Neural crest cell (in vitro differentiated cells): ENCODE measurements at places on chromosomes 6 and 20.

DNA sequence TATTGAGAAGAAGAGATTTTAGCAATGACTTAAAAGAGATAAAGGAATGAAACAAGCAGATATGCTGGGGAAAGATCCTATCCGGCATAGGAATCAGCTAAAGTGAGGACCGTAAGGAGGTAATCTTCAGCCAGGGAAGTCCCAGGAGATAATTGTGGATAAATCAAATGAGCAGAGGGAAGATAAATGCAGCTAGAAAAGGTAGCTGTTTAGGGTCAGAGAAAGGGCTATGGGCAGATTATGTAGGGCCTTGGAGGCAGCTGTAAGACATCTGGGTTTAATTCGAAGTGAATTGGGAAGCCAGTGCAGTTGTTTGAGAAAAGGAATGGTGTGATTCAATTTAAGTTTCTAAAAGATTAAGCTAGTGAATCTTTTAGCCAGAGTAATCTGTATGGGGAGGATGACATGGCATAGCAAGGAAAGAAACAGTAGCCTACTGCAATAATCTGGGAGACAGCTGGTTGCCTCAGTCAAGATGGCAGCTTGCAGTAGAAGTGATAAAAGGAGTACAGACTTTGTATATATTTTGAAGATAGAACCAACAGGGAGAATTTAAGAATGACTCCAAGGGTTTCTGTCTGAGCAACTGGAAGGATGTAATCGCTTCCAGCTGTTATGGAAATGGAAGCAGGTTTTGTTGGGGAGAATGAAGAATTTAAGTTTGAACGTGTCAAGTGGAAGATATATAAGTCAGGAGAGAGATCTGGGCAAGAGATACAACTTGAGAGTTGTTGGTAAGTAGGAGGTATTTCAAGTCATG lies 552.3 kb upstream of the FLRT3 start:
- DNase-seq: no peak
- no peak overlapping the region for H3K27ac ChIP-seq
- no peak overlapping the region for H3K4me3 ChIP-seq
- peaks cover 2% of the 10 kb centered on the region for H3K36me3 ChIP-seq
- no peaks in the 10 kb centered on the region for H3K27me3 ChIP-seq

DNA sequence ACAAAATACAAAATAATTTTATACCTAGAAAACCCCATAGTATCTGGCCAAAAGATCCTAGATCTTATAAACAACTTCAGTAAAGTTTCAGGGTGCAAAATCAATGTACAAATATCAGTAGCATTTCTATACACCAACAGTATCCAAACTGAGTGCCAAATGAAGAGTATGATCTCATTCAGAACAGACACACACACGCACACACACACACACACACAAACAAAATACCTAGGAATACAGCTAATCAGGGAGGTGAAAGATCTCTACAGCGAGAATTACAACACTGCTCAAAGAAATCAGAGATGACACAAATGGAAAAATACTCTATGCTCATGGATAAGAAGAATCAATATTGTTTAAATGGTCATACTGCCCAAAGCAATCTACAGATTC lies 49.2 kb downstream of the TOMM6 start:
- H3K27me3 ChIP-seq: no peaks in the 10 kb centered on the region
- no peak overlapping the region for H3K4me3 ChIP-seq
- peaks cover 14% of the 10 kb centered on the region for H3K36me3 ChIP-seq
- H3K27ac ChIP-seq: no peak overlapping the region
- DNase-seq: no peak

- no peaks in the 10 kb centered on the region for H3K36me3 ChIP-seq
- no peaks in the 10 kb centered on the region for H3K27me3 ChIP-seq
- H3K4me3 ChIP-seq: no peak overlapping the region
- no peaks in the 10 kb centered on the region for H3K4me1 ChIP-seq
- no peak overlapping the region for H3K27ac ChIP-seq
- no peak for DNase-seq
Measured at GRCh38 chr6:124482071-124482491, 480.2 kb upstream of the RNF217 start.

DNA sequence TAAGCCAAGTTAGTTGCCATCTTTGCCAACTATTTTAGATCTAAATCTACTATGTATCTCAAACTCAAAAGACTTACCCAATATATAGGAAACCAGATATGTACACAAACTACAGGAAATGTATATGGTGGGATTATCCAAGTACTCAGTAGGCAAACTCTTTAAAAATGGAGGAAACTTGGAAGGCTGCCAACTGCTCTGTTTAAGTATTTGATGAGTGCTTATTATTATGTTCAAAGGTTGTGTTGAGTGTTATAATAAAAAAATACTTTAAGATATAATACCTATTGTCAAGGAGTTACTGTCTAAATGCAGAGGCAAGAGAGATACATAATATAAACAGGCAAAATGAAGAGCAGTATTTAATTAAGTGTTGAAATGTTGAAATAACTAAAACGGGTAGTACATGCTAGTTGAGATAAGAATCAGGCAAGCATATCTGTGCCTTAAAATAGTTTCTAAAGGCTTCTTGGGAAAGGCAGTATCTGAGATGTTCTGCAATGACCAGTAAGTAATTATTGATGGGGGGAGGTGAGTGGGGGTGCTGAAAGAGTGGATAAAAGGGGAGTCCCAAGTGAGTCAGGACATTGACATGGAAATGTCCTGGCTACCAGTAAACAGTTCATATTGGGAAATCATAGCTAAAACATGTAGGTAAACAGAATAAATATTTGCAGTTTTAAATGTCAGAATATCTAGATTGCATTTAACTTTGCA lies 6.5 kb upstream of the DST start:
- DNase-seq: no peak
- H3K4me1 ChIP-seq: peaks cover 10% of the 10 kb centered on the region
- H3K36me3 ChIP-seq: peaks cover 2% of the 10 kb centered on the region

- DNase-seq: no peak
- H3K27me3 ChIP-seq: no peaks in the 10 kb centered on the region
- no peak overlapping the region for H3K27ac ChIP-seq
- H3K4me3 ChIP-seq: no peak overlapping the region
Measured at GRCh38 chr6:35557239-35557638, 44.5 kb upstream of the TULP1 start.

DNA sequence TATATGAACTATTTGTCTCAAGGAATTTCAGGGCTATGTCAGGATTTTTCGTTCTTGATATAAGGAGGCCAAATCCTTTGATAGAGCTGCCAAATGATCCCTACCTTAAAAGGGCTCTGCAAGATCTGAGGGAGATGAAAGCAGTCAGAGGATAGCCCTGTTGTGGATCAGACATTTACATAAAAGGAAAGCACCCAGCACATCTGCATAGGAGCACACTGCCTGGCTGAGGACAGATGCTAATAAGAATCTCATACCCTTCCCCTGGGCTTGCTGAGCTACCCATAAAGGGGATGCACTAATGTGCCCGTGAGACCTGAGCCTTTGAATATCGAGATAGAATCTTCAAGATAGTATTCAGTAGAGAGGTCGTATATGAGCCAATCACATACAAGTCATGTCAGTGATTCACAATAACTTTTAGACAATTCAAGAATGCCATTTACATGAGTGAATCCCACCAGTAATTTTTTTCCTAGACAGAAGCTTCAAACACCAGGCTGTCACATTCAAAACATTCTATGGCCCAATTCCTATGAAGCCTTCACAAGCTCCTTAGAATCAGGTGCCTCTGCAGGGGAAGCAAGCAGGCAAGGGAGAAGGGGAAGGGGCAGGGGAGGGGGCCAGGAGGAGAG lies 71.1 kb downstream of the STMND1 start:
- H3K27me3 ChIP-seq: no peaks in the 10 kb centered on the region
- peaks cover 1% of the 10 kb centered on the region for H3K4me1 ChIP-seq
- H3K36me3 ChIP-seq: no peaks in the 10 kb centered on the region

- no peak overlapping the region for H3K27ac ChIP-seq
- peaks cover 8% of the 10 kb centered on the region for H3K36me3 ChIP-seq
- peaks cover 3% of the 10 kb centered on the region for H3K4me1 ChIP-seq
- H3K4me3 ChIP-seq: no peak overlapping the region
- no peaks in the 10 kb centered on the region for H3K27me3 ChIP-seq
Measured at GRCh38 chr20:35947489-35947888, 6.8 kb downstream of the SCAND1 start.

DNA sequence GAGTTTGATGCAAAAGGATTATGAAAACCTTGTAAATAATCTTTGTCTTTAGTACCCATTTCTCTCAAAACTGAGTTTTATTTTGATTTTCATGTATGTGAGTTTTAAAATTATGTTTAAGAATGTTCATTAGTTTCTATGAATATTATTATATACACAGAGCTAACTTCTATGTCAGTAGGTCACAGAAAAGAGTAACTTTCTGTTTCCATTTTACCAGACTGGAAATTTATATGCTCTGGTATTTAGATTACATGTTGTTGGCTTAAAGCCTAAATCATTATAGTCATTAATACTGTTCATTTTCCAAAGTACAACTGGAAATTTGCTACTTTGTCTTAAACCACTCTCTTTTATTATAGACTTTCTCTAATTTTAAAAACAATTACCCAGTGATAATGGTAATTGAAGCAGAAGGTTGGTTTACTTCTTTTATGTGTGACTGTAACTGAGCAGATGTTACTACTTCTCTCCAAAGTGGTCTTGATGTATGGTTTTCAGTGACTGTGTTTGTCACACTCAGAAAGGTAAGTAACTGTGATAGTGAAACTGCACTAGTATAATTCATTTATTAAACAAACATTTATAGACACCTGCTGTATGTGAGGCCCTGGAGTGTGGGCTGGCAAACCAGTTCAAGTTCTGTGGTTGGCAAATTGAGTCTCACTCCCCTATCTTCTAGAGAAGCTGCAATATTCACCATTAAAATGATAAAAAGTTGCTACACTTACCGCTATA lies 13.2 kb downstream of the CRYBG1 start:
- DNase-seq: no peak
- no peak overlapping the region for H3K4me3 ChIP-seq

DNA sequence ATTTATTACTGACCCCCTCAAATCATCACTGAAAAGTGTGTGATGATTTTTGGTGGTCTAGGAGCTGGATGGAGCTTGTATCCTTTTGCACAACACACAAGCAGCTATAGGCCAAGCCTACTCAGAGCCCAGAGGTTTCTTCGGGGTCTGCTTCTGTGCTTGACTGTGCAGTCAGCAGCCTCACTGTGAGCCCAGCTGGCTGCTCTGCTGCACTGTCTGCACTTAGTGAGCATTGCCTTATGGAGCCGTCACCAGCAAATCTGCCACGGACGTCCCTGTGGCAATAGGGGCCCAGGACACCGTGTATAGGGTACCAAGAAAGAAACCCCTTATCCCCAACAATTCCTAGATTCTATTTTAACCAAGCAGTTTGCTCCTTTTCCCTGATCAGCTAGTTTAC lies 38.6 kb upstream of the GMPR start:
- peaks cover 66% of the 10 kb centered on the region for H3K27me3 ChIP-seq
- H3K27ac ChIP-seq: no peak overlapping the region
- peaks cover 35% of the 10 kb centered on the region for H3K4me1 ChIP-seq
- no peak overlapping the region for H3K4me3 ChIP-seq

DNA sequence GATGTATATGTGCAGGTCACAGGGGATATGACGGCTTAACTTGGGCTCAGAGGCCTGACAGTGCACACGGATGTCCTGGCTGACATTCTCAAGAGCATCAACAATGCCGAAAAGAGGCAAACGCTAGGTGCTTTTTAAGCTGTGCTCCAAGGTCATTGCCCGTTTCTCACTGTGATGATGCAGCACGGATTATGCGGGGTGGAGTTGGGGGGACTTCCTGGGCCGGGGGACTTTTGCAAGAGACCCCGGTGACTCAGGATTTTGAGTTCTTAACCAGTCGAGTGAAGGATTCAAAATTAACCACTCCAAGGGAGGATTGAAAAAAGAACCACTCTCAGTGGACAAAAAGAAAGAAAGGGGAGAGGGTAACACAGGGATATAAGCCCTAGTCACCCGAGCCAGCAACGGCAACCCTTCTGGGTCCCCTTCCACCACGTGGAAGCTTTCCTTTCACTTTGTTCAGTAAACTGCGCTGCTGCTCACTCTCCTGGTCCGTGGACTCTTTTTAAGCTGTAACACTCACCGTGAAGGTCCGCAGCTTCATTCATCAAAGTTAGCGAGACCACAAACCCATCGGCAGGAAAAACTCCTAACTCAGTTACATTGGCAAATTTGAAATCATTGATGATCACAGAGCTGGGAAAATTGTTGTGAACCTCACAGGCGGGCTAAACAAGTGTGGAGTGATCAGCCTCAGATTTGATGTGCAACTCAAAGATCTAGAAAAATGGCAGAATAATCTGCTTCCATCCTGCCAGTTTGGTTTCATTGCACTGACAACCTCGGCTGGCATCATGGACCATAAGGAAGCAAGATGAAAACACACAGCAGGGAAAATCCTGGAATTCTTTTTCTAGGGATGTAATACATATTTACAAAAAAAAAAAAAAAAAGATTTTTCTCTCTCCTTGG lies 199.3 kb downstream of the ARID1B start:
- no peaks in the 10 kb centered on the region for H3K27me3 ChIP-seq
- peaks cover 53% of the 10 kb centered on the region for H3K4me1 ChIP-seq
- no peak overlapping the region for H3K4me3 ChIP-seq
- peaks cover 3% of the 10 kb centered on the region for H3K36me3 ChIP-seq

GRCh38 chr6:53492860-53493634 lies 51.9 kb downstream of the GCLC start:
- H3K4me3 ChIP-seq: no peak overlapping the region
- peaks cover 1% of the 10 kb centered on the region for H3K36me3 ChIP-seq
- H3K27me3 ChIP-seq: peaks cover 19% of the 10 kb centered on the region
- H3K27ac ChIP-seq: no peak overlapping the region
- H3K4me1 ChIP-seq: peaks cover 3% of the 10 kb centered on the region

GRCh38 chr20:48158014-48158413 lies 372.7 kb upstream of the SULF2 start:
- H3K36me3 ChIP-seq: no peaks in the 10 kb centered on the region
- no peak overlapping the region for H3K27ac ChIP-seq
- no peak for DNase-seq
- no peak overlapping the region for H3K4me3 ChIP-seq
- peaks cover 24% of the 10 kb centered on the region for H3K4me1 ChIP-seq

- no peak for DNase-seq
- no peak overlapping the region for H3K4me3 ChIP-seq
- no peaks in the 10 kb centered on the region for H3K27me3 ChIP-seq
- H3K36me3 ChIP-seq: peaks cover 4% of the 10 kb centered on the region
Measured at GRCh38 chr6:14787250-14787649, 458.6 kb upstream of the JARID2 start.

- no peak overlapping the region for H3K27ac ChIP-seq
- peak overlapping the region; percentile 79 for H3K4me3 ChIP-seq
- peaks cover 94% of the 10 kb centered on the region for H3K27me3 ChIP-seq
- peaks cover 21% of the 10 kb centered on the region for H3K4me1 ChIP-seq
Measured at GRCh38 chr6:106511288-106512047, 117.8 kb downstream of the RTN4IP1 start.

DNA sequence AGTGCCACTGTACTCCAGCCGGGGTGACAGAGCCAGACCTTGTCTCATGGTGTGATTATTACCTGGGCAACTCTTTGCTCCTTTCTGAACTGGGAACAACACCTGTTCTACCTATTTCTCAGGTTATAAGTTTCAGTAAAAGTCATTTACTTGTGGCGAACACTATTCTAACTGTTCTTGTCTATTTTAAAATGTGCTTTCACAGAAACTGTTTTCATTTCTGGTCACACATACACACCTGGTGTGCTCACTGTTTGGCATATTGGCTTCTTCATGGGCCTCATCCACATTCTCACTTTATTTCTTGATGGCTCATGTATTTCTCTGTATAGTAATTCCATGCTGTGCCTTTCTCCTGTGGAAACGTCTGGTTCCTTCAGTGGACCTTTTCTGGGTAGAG lies 30.5 kb upstream of the XRN2 start:
- no peaks in the 10 kb centered on the region for H3K4me1 ChIP-seq
- H3K36me3 ChIP-seq: peaks cover 2% of the 10 kb centered on the region
- DNase-seq: no peak
